ENCODE measurements at places on chromosomes 2 and 18.

GRCh38 chr2:235773188-235773928 is 279.5 kb downstream of the AGAP1 start:
- DNase-seq: no peak

GRCh38 chr2:33443274-33443829 is 33.1 kb upstream of the RASGRP3 start:
- no peak for DNase-seq

DNA sequence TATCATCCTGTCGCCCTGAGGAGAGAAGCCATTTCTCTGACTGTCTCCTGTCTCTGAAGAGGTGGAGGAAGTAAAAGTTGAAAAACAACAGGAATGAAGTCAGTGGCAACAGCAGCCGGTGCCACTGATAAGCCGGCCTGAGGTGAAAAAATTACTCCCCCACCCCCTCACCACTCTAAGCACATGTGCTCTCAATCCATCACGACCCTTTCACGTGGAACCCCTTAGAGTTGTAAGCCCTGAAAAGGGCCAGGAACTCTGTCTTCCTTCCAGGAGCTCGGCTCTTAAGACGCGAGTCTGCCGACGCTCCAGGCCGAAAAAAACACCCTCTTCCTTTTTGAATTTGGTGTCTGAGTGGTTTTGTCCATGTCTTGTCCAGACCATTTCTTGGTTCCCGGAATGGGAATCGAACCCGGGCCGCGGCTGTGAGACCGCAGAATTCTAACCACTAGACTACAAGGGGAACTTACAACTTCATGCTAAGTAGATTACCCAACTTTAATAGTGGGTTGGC is 40.7 kb upstream of the TRIM43 start:
- no peak for DNase-seq

- peak; percentile 32 for DNase-seq
Observed at GRCh38 chr2:113818382-113818951, 62.0 kb upstream of the SLC35F5 start.

GRCh38 chr2:108392029-108392428 is 14.3 kb downstream of the SULT1C4 start:
- DNase-seq: no peak

- DNase-seq: no peak
Observed at GRCh38 chr18:12015416-12016062, 34.2 kb downstream of the IMPA2 start.

DNA sequence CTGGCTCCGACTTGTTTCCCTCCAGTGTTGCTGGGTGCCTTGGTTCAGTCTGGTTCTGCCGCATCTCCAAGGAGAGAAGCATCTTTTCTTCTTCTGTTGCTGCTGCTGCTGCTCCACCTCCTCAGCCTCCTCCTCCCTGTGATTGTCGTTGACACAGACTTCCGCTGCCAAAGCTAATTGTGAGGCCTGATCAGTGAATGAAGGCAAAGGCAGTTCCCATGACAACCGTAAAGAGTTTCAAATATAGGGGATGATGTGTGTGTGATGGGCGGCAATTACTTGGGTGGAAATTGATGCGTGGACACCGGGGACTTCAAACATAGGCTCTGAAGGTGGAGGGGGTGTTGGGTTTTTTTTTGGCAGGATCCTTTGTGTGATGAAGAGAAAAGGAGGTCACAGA is 13.7 kb downstream of the TET3 start:
- no peak for DNase-seq

GRCh38 chr18:58845928-58846724 is 18.6 kb upstream of the ZNF532 start:
- DNase-seq: no peak

GRCh38 chr18:68263481-68263880 is 451.4 kb downstream of the TMX3 start:
- DNase-seq: no peak

DNA sequence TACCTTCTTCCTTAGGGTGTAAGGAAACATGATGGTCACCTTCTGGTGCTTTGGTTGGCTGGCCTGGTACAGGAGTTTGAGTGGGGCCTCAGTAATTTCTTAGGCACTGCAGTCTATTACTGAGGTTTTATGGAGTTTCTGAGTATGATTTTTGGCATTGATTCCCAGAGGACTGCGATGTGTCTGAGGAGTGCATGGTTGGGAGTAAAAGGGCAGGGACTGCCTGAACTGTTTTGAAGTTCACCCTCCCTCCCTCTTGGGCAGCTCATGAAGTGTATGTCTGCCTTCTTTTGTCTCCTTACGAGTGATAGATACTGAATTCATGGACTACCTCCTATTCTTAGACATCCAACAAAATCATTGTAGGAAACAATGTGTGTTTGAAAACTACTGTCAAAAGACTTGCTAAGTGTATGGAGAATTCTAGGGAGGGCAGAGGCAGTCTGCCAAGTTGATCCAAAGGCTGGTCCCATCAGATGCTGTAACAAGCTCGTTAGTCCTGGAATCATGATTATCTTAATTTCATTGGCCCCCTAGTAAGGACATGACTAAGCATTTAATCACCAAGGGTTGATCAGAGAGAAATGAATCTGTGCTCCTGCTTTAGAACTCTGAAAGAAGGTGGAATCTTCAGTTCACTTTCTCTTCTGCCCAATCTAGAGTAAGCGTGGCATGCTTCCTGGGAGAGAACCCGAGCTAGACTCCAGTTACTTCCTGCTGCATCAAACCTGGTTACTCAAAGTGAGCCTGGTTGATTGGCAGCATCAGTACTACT is 26.5 kb downstream of the LYPD6B start:
- no peak for DNase-seq

GRCh38 chr2:219591091-219591490 is 6.6 kb upstream of the STK11IP start:
- no peak for DNase-seq

GRCh38 chr2:151882786-151883445 is 54.7 kb upstream of the ARL5A start:
- no peak for DNase-seq

DNA sequence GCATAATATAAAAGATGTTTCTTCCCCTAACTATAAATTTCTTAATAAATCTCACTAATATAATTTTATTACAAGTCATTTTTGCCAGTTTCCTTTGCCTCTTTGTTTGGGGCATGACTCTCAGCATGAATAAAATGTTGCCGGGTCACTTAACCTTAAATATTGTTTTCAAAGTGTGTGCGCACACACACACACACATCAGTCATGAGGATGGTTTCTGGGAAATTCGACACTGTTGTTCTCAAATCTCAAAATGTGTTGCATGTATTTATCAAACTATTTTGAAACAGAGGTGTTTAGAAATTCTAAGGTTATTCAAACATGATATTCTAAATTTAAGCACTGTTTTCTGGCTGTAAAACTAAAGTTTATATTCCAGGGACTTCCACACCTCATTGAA is 31.5 kb downstream of the FAP start:
- DNase-seq: no peak

- DNase-seq: no peak
Observed at GRCh38 chr2:67865917-67866316, 196.9 kb downstream of the C1D start.

DNA sequence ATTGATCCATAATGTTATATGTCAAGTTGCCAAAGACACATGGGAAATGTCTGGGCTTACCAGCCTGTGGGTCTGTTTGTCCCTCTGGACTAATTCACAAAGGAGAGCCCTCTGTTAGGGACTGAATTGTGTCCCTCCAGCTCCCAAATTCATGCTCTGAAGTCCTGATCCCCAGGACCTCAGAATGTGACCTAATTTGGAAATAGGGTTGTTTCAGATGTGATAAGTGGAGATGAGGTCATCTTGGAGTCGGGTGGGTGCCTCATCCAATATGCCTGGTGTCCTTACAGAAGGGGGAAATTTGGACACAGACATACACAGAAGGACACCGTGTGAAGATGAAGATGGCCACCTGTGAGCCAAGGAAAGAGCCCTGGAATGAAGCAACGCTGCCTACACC is 41.4 kb upstream of the ROCK2 start:
- no peak for DNase-seq

DNA sequence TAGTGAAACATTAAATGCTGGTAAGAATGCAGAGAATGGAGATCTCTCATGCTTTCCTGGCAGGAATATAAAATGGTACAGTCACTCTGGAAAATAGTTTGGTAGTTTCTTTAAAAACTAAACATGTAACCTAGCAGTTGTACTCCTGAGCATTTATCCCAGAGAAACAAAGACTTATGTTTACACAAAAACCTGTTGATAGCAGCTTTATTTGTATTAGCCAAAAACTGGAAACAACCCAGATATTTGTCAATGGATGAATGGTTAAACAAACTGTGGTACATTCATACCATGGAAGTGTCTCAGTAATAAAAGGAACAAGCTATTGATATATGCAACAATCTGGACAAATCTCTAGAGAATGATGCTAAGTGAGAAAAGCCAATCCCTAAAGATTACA is 81.7 kb upstream of the CTAGE1 start:
- DNase-seq: no peak

GRCh38 chr2:230665263-230665691 is 47.4 kb upstream of the CAB39 start:
- no peak for DNase-seq

DNA sequence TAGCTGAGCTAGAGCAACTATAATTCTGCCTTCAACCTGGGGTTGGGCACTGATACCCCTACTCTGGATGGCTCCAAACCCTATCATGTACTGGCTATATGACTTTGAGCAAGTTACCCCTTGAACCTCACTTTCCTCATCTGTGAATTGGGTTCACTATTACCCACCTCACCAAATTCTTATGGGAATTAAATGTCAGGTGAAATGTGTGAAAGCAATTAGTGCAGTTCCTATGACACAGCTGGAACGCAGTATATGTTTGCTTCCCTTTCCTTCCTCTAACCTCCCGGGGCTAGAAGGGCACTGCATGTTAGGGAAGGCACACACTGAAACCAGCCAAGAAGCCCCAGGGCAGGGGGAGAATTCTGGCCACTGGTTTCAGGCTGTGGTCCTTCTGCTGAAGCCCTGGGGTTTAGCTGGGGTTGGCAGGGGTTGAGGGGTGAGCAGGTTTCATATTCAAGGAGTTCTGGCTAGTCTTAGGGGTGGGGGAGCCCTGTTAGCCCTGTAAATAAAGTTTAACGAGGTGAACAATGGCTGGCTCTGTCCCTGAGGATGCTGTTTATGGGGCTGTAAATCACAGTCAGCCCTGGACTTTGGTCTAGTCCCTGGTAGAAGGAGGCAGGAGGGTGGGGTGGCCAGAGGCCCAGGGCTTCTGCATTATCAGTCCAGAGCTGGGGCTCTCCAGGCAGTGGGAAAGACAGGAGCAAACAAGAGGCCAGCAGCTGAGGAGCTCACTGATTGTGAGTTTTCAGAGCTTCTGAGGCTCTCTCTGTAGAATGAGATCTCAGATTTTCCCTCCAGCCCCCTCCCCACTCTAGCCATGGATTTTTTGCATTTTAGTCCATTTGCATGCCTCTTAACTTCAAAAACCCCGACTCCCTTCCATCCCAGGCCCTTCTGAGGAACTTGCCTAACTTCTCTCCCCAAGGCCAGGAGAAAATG is 8.0 kb downstream of the PKDCC start:
- DNase-seq: no peak

DNA sequence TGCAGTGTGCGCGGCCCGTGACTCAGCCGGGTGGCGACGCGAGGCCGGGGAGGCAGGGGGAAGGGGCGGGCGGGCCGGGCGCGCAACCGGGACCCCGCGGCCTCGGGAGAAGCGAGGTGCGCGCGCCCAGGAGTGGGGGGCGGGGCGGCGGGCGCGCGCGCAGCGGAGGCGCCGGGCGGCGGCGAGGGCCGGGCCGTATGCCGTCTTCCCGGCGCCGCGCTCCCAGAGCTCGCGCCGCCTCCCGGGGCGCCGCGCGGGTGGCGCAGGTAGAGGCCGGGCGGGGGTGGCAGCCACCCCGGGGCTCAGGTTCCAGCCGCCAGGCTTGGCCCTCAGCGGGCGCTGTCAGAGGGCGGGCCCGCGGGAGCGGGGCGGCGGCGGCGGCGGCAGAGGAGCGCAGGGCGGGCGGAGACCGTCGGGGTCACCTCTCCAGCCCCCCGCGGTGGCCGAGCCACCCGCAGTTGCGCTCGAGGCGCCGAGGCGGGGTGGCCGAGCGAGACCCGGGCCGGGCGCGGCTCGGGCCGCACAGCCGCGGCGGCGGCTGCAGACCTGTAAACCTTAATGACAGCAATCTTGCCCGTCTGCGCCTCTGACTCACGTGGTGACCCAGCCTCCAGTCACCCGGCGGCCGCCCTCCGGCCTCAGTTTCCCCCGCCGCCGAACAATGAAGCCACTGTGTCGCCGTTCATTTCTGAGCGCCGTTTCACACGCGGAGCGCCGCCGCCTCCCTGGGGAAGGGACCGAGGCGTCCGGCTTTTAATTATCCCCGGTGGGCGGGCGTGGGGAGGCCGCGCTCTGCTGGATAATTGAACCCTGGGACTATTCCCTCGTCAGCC is 25.3 kb upstream of the SMAD7 start:
- no peak for DNase-seq

DNA sequence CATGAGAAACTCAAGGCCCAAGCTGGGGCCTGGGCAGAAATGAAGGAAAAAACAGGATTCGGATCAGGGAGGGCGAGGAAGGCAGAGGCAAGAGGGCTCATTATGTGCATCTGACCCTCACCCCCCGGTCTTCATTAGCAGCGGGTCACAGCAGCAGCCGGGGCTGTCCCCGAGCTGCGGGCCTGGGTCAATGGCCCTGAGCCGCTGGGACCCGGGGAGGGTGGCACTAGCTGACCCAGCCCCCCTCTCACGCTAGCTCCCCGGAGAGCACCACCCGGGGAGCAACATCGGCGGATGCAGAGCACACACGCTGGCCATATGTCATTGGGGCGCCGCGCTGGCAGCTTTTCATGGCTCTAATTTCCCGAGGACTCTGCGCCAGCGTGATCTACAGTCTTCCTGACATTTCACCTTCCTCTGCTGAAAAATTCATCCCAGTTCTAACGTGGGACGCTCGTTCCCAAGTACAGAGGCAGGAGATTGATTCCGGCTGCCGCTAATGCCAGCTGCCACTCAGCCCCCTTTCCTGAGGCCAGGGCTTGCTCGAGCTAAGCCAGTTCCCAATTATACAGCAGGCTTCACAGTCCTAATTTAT is 63.7 kb downstream of the EIPR1 start:
- no peak for DNase-seq

GRCh38 chr2:231761735-231762134 is 19.3 kb downstream of the PDE6D start:
- no peak for DNase-seq

GRCh38 chr18:61413396-61413795 is 80.2 kb downstream of the CDH20 start:
- DNase-seq: no peak
